Activated T-cell treated with anti-CD3 and anti-CD28 coated beads, Interleukin-2, amount 50 U/mL, for 72 hours (primary cell): ENCODE measurements at places on chromosomes 11 and 22.

DNA sequence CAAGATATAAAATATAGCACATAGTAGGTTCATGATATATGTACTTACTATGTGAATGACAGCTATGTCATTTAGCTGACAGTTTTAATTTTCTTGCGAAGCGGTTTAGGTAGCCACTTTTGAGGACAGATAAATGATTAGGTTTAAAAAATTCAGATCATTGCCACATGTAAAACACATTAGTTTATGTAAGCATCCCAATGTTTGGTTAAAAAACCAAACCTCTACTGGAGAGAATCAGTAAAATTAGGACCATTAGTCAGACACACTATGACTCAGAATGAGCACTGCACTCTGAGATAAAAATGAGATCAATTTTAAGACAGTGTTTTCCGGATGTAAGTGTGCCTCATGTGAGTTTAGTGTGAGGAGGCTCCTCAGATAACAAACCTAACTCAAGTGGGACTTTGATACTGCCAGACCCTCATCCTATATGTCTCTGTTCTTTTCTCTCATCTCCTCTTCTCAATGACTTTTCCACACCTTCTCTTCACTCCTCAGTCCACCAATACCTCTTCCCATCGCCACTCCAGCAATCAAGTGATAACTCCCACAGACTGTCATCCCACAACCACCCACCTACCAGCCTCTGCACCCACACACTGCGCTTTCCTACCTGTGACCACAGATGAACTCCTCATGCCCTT lies 6.8 kb upstream of the OR2AT4 start:
- peak; percentile 12 for DNase-seq

DNA sequence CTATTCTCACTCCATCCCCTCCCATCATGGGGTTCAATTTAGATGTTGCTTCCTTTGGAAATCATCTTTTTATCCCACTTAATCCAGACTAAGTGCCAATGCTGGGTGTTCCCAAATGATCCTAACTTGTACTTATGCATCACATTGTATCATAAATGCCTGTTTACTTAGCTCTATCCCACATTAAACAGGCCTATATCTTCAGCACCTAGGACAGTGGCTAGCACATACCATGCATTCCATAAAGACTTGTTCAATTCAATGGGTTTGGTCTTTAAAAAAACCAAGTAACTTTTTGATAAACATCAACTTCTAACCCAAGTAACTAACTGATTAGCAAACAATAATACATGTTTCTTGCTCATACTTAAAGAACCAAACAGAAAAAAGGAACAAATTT lies 40.6 kb downstream of the RSF1 start:
- DNase-seq = no peak

GRCh38 chr11:57391539-57391938 lies 1.1 kb upstream of the PRG2 start:
- no peak for DNase-seq

DNA sequence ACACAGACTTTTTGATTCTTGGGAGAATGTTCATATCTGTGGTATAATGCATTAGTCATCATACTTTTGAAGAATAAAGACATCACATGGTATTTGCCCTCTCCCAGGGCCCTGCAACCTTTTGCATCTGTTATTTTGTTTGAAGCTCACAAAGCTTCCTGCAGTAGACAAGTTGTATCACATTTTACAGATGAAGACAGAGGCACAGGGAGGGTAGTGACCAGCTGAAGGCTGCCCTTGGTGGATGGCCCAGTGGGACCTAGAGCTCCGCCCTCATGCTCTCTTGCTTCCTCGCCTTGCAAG lies 66.4 kb downstream of the UBASH3B start:
- DNase-seq = no peak

DNA sequence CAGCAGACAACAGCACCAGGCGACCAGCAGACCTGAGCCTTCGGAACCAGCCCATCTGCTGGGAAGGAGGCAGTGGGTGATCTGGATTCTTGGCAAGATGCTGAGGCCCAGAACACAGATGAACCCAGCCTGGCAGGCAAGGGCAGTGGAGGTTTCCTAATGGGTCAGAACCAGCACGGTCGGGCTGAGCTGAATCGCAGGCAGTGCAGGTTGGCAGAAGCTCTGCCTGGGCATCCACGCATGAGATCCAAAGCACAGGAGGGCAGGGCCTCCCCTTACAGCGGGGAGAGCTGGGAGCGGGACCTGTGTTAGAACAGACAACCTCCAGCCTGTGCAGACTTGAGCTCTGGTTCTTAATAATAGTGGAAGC lies 47.5 kb downstream of the DSCAML1 start:
- no peak for DNase-seq

DNA sequence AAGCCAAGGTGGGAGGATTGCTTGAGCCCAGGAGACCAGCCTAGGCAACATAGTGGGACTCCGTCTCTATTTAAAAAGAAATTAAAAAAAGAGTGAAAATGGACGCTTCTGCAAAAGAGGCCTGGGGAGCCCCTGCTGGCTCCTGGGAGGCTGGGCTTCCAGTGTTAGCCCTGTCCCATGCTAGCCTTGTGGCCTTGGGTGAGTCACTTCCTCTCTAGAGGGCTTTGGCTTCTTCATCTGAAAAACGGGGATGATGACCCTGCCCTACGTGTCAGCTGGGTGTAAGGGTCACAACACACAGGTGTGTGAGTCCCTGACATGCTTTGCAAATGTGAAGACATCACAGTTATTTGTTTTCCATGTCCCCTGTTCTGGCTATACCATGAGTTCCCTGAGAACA lies 32.8 kb downstream of the FAM227A start:
- no peak for DNase-seq

- DNase-seq = no peak
These were observed 132.9 kb upstream of the POU2AF2 start for GRCh38 chr11:111112614-111113013.

- DNase-seq = no peak
These were observed 104.4 kb upstream of the PLET1 start for GRCh38 chr11:112364962-112365481.

DNA sequence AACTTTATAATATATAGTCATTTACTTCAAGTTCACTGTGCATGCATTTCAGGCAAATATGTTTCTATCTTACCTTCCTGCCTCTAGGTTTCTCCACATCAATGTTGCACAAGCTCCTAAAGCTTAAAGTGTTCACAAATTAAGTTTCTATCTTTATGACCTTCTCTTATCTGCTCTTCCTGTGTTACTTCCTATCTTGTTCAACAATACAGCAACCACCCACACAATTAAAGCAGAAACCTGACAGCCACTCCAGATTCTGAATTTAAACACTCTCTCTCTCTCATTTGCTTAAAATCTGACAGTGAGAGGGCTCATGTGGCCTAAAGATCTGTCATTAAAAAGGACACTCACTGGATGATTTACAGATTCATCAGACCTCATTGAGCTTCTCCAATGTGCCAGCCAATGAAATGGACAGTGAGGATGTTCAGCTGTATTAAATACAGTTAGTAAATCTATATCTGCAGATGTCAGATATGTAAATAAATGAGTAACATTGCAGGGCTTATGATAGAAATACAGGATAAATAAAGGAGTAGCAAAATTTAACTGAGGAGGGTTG lies 10.9 kb downstream of the PDGFD start:
- DNase-seq = no peak

- no peak for DNase-seq
These were observed 4.0 kb downstream of the SYT12 start for GRCh38 chr11:67026941-67027340.

GRCh38 chr11:110380836-110381622 lies 48.7 kb upstream of the FDX1 start:
- no peak for DNase-seq

GRCh38 chr22:23063539-23064380 lies 6.6 kb upstream of the GNAZ start:
- DNase-seq = no peak

DNA sequence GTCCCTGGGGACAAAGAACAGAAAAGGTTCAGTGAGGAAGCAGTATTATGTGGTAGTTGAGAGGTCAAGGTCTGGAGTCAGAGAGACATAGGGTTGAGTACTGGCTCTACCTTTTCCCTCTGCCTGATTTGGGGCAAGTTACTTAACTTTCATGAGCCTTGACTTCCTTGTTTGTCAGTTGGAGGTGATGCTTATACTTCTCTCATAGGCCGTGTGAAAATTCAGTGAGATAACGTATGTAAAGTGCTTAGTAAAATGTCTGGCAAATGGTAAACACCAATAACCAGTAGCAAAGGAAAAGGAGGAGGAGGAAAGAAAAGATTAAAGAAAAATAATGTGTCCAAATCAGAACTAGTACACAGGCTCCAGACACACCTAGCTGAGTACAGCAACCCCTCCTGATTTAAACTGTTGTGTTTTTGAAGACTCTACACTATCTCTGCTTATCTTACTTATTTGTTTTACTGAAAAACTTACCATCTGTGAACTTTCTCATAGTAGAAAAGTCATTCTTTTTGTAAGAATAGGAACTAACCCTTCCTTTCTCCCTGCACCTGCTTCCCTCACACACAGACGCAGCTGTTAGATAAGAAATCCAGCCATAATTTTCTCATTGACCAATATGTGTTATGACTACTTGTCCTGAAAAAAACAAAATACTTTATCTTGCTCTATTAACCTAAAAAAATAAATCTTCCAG lies 126.9 kb downstream of the CD44 start:
- DNase-seq = no peak
